ENCODE measurements at places on chromosomes 13 and 19.

GRCh38 chr13:103694471-103694870, 628.3 kb upstream of the SLC10A2 start:
- no peak for DNase-seq

DNA sequence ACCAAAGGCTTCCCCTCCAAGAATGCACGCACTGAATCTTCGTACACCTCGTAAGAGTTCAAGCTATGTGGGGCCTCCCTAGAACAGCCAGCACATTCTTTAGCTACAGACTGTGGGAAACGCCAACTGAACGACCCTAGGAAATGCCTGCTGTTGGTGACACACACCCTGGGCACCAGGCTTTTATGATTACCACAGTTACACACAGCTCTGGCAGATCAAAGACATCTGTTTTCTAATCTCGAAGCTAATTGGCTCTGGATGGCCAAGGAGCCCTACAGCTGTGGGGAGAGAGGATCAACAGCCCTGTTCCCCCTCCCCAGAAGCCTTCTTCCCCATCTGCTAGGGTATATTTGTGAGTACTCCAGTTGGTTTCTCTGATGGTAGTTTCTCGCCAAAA, 123.0 kb downstream of the COL4A1 start:
- DNase-seq: no peak

DNA sequence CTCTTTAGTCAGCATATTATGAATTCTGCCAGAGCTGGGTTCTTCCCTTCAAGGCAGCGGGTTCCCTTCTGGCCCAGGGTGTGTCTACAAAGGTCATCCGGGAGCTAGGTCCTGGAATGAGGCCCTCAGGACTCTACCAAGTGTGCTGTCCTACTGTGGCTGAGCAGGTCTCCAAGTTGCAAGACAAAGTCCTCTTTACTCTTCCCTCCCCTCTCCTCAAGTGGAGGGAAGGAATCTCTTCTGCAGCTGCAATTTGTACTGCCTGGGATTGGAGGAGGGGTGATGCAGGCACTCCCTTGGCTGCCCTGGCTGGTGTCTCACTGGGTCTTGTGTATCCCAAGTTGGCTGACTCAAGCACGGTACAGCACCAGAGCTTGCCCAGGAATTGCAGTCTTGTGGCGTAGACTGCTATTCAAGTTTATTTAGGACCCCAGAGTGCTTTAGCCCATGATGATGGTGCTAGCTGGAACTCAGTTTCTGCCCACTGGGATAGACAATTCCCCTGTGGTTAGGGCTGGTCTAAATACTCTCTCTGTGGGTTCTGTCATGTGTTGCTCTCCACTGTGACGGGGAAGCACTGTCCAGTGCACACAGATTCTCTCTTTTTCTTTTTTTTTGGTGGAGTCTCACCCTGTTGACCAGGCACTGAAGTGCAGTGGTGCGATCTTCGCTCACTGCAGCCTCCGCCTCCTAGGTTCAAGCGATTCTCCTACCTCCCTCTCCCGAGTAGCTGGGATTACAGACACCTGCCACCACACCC, 28.5 kb downstream of the RFC3 start:
- DNase-seq: no peak

GRCh38 chr13:24040835-24041234, 119.7 kb upstream of the SPATA13 start:
- DNase-seq: no peak

DNA sequence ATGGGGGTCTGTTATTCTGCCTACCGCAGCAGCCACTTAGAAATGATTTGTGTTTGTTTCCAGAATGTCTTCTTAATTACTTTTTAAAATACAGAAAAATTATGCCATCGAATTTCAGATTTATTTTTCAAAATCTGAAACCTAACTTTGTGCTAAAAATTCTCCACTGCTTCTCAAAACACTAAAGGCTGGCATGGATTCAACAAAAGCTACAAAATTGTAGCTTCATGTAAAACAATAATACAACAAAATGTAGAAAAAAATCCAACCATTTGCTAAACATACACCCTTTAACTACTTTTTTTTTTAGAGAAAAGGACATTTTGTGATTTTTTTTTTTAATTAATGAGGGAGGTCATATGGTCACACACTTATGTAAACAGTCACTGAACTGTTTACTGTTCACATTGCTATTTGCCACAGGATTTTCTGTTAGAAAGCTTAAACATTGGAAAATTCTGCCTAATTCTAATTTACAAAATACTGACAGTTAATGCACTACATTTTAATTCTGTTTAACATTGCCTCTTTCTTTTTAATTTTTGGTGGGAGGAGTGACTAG, 606.6 kb downstream of the DCT start:
- no peak for DNase-seq

- DNase-seq: no peak
Measured at GRCh38 chr13:28423010-28423409, 71.9 kb downstream of the FLT1 start.

DNA sequence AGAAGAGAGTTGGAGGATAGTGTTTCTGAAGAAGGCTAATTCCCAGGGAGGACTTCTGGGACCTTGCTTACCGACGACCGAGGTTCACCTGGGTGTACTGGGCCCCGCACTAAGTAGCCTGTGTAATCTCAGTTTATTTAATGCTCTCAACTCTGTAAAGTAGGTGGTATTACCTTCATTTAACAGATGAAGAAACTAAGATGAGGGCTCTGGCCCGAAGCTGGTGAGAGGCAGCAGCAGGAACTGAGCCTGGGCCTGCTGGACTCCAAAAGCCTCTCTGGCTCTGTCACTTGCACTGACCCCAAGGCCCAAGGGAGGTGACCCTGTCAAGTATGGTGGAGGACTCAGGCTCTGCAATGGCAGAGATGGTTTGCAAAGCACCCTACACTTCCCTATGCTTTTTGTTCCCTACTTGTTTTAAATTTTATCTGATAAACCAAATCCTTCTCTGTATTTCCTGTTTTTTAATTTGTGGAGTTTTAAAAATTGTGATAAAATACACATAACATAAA, 50.6 kb downstream of the GGACT start:
- no peak for DNase-seq

- no peak for DNase-seq
Measured at GRCh38 chr19:43711751-43712355, 4.0 kb upstream of the IRGC start.

- no peak for DNase-seq
Measured at GRCh38 chr19:41228486-41228885, 9.5 kb downstream of the AXL start.

DNA sequence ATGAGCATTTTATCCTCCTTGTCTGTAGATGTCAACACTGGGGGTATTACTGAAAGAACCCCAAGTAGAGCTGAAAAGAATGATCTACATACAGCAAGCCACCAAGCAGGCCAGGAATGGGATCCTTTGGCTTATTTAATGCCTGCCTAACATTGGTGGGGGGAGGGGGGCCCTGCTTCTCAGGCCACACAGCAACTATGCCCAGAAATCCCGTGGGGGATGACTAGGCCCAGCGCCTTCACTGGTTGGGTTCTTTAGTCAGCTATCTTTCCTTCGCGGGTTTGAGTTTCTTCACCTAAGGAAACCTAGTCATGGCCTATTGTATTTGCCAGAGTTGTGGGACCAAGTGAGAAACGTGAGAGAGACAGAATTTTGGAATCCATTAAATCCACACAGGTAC, 80.5 kb downstream of the CCNA1 start:
- no peak for DNase-seq

GRCh38 chr19:46155237-46155636, 7.2 kb downstream of the IGFL2 start:
- peak; percentile 9 for DNase-seq

- DNase-seq: no peak
Measured at GRCh38 chr19:36652958-36653357, 13.7 kb downstream of the ZNF461 start.

DNA sequence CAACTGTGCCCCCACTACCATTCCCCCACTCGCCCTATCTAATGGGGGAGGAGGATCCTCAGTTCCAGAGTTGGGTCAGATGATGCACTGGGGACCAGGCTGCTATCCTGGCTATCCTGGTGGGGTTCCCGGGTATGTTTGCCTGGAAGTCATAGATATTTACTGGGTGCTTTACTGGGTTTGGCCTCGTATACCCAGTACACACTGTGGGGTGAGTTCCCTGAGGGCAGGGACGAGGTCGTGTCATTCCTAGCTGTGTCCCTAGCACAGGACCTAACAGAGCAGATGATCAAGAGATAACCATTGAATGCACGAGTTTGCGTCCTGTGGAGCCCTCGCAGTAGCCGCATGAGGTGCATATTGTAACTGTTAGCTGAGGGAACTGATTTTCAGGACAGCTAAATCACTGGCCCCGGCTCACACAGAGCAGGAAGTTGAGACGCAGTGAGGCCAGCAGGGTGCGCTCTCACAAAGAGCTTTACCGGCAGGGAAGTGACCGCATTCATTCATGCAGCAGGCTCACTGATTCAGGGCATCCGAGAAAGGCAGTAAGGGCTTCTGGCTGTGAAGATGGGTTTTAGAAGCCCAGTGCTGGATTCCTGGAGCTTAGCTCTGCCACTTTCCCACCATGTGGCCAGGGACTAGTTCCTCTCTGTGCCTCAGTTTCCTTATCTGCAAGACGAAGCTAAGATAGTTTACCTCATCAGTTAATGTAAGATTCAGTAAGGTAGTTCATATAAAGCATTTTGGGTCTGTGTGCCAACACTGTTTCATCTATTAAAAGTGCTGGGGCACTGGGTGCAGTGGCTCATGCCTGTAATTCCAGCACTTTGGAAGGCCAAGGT, 6.0 kb downstream of the RUVBL2 start:
- peak; percentile 23 for DNase-seq

- no peak for DNase-seq
Measured at GRCh38 chr13:24540236-24541126, 27.9 kb upstream of the PARP4 start.

DNA sequence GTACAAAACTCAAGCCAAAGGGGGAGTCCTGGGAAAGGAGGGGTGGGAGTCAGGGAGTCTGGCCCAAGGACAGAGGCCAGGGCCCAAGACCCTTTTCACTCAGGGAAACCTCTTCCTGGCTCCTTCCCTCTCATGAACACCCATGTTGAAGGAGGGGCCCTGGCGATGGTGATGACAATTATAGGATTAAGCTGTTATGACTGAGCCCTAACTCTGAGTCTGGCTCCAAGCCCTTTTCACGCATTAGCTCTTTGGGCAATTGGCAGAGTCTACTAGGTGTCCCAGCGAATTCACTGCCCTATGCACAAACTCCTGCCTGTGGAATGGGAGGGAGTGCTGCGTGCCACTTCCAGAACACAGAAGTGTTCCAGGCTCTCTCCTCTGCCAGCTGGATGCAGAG, 20.7 kb downstream of the ZNF575 start:
- no peak for DNase-seq

DNA sequence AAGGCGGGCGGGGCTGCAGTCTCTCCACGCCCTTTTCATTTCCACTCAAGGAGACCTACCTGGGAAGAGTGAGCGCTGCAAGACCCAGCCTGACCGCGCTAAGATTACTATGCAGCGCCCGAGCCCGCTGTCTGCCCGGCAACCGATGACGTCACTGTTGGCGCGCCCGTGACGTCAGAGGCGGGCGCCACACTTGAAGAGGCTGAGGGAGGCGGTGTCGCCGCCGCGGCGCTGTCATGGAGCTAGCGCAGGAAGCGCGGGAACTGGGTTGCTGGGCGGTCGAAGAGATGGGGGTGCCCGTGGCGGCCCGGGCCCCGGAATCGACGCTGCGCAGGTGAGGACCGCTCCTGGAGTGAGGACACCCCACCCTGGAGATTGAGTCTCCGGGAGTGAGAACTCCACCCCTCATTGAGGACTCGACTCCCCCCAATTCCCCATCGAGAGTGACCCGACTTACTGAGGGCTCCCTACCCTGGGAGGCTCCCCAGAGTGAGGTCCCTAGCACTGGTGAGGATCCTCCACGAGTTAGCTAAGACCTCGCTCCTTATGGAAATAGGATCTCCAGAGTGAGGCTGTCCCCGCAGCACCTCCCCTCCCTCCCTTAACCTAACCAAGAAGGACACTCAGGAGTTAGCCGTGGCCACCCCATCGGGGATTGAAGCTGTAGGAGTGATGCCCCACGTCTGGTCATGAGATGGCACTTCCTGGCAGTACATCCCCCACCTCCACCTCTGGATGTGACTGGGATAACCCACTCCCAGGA, at the start of gene HAUS5:
Gene HAUS5 (plus strand): TSS at position 177 of the 763 bp plus-strand sequence. CDS start 60 bp downstream, at position 237.
- DNase-seq: peak; percentile 84

DNA sequence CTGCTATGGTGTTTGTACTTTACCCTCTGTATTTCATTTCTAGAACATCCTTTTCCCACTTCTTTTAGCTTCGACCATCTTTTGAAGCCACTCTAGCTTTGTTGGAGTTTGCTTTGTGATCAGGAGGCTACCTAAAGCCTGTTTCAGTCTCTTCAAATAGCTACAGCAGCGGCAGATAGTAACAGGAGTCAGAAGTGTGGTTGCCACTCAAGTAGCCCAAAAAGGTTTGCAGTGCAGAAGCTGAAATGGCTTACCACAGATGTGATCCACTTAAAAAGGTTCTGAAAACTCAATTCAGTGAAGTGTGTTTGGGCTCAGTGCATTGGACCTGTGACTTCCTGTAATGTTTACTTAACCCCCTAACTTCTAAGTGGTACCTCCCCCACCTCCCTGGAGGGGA, 26.2 kb downstream of the WASF3 start:
- no peak for DNase-seq

GRCh38 chr19:29673451-29674371, 8.4 kb downstream of the PLEKHF1 start:
- DNase-seq: no peak

DNA sequence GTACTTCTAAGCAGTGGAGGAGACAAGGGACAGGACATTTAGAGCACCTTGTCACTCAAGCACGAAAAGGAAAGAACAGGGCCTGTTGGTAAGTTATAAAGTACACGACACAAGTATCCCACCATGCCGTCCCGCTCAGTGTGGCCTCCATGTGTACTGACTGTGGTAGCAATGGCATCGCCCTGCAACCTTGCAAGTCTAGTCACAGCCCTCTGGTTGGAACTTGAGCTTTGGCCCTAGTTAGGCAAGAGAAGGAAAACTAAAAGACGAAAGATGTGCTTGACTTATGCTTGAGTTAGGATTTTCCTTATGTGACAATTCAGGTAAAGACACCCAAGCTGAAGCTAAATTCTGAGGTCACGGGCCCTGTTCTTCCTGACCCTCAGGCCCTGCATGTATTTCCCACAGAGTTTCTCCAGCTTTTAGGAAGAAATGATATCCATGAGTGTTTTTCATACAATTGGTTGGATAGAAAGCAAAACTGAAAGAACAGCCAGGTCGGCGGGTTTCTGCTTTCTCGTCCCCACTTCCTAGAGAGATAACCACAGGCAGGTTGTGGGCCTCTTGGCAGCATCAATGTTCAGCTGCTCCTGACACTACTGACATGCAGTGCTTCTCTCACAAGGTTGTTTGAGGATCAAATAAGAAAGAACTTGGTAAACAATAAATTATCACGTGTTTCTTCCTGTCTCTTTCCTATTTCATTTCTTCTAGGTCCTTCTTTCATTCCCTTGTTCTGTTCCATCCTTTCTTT, 216.2 kb downstream of the IRS2 start:
- DNase-seq: no peak

DNA sequence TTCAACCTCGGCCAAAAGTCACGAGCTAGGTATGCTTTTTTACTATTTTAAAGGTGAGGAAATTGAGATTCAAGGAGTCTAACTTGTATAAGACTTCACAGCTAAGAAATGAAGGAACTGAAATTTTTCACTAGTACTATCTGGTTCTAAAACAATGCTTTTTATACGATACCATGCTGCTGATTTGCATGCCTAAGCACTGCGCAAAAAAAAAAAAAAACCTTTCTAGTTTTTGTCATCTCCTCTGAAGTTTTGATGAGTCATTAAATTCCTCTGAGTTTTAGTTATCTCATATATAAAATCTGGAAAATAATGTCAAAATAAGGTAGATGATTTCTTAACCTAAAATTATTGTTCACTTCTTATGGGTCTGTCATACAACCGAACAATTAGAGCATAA, 28.0 kb upstream of the UFM1 start:
- no peak for DNase-seq

- no peak for DNase-seq
Measured at GRCh38 chr13:23159205-23159759, 21.5 kb upstream of the SGCG start.

- DNase-seq: no peak
Measured at GRCh38 chr19:42023121-42023942, 29.3 kb upstream of the ATP1A3 start.
